ENCODE measurements at places on chromosomes 1 and 21.

DNA sequence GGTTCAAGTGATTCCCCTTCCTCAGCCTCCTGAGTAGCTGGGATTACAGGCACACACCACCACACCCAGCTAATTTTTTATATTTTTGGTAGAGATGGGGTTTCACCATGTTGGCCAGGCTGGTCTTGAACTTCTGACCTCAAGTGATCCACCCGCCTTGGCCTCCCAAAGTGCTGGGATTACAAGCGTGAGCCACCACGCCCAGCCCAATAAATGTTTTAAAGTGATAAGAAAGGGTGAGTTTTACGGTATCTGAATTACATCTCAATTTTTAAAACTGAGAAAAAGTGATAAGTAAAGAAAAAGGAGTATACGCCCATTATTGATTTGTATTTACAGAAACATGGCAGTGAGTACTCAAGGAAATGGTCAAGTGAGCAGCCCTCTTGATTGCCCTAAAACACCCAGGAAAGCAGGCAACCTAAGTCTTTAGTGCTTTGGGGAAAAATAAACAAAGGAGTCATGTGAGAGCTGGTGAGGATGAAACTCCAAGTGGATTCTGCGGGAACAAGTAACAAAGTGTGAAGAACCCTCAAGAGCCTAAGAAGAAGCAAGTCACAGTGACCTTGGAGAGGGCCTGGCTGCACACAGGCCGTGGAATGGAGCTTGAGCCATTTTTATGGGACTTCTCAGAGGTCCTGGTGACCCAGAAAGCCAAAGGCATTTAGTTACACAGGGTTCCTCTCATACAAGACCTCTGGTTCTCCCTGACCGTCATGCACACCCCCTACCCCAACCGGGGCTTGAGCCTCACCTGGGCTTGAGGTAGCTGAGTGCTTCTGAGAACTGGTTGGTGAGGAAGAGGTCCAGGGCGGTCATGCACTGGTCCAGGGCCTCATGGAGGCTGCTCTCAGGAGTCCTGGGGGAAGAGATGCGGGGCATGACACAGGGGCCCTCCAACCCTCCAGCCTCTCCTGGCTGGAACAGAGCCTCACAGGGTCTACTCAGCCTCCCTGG is 9.1 kb downstream of the TTC39A start:
- DNase-seq: no peak

DNA sequence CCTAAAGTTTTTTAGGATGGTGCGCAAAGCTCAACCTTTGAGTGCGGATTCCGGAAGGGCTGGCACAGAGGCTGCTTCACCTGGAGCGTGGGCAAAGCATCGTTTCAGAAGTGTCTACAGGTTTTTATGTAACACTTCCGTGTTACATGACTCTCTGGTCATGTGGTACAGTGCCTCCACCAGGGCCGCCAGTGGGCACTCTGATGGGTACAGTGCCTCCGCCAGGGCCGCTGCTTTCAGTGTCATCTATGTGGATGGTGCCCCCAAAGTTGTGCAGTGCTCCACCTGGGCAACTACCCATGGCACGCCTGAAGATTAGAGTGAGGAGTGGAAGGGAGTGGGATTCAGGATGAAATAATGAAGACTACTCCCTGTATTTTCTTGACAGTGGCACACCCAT is 101.4 kb upstream of the C1orf174 start:
- no peak for DNase-seq

GRCh38 chr21:44571296-44571695 is 2.2 kb upstream of the KRTAP10-4 start:
- no peak for DNase-seq

GRCh38 chr1:205229399-205229871 is 1.7 kb downstream of the TMCC2 start:
- DNase-seq: peak; percentile 72

DNA sequence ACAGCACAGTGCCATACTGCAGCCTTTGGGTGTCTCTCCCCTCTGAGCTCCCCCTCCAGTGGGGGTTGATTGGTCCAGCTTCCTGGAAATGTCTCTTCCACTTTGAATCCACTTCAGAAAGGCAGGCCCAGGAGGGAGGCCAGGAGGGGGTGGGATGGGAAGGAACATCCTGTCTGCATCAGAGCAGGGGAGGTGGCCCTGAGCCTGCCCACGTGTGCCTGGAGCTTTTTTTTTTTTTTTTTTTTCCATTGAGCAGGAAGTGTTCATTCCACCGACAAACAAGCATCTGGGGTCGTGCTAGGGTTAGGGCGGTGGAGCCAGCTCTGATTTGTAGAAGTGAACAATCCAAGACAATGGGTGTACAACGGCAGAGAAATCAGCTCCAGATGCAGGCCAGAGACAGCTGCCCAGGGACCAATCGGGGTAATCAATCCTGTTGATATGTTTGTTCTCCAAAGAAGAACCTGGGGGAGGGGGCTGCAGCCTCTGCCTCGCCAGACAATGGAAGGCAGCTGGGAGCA is 93.3 kb downstream of the SSBP3 start:
- DNase-seq: no peak

DNA sequence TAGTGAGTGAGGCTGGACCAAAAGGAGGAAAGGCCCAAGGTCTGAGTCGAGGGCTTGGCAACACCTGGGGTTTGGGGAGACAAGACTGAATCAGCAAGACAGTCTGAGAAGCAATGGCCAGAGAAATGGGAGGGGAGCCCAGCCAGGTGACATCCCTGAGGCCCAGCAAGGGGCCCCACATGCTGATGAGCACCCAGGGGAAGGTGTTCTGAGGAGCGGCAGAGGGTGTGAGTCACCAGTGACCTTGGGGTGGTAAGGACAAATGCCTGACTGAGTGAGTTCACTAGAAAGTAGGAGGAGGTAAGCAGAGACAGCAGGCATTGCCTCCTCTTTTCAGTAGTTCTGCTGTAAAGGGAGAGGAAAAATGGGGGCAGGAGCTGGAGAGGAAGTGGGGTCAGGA is 192.4 kb upstream of the GALNT2 start:
- DNase-seq: no peak

DNA sequence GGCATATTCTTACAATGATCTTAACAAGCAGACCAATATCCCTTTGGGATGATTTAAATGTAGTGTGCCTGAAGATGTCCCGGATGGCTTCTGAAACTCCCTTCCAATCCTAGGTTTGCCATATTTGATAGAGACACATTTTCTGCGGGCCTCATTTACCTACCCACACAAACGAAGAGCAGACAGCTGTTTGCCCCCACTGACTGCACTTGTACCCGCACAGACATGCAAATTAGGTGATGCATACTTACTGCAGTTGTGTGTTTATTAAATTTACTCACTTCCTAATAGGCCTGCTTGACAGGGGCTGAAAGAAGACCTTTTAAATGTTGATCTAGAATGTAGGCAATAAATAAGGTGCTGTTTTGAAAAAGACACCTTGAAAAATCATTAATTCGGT is 257.9 kb upstream of the RRP15 start:
- no peak for DNase-seq

DNA sequence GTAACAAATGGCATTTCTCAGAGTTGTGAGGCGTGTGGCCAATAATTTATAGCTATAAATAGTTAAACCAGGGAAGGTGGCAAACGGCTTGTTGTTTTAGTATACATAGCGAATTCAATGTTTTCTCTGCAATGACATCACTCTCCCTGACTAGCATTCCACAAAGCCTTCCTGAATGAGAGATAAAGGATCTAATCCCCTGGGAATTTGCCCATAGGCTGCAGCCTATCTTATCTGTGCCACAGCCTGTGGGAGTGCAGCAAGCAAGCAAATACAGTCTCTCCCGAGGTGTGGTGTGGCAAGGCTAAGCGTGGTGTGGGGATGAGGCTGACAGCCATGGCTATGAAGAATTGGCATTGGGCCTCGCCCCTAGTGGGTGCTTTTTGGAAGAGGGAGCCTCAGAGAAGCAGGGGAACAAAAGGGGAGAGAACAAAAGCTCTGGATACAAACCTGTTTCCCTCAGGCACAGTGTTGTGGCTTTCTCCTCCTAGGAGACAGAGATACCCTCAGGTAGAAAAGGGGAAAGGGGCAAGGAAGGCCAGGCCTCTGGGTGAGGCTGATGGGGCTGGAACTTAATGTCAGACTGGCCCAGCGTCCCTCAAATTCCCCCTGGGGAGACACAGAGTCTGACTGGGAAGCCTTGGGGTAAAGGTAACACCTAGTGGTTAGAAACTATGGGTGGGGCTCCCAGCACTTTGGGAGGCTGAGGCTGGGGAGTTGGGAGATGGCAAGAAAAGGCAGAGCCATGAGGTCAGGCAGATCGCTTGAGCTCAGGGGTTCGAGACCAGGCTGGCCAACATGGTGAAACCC is 8.9 kb downstream of the TAGLN2 start:
- no peak for DNase-seq

GRCh38 chr1:46070164-46070814 is 62.1 kb downstream of the PIK3R3 start:
- DNase-seq: no peak

- no peak for DNase-seq
Observed at GRCh38 chr1:11680270-11681070, 478 bp downstream of the MAD2L2 start.

Measured in GM12892 (cell line).